NCI-H1092 treated with DMSO at 0.1 percent for 48 hours (cell line): ENCODE measurements at places on chromosomes 3 and 15.

DNA sequence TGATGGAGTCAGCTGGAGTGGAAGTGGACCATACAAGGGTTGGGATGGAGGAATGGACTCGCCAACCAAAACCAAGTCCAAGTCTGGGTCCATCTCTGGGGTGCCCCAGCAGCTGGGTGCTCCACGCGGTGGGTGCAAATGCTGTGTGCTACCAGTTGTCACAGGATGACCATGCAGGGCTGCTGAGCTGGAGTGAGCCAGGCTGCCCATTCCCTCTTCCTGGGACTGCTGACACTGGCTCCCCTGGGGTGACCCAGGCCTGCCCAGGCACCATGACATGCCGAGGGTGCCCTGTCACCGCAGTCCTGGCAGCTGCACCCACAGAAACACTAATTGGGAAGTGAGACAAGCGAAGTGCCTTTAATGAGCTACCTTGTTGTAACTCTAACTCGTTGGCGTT, 140.2 kb downstream of the TPRA1 start:
- DNase-seq, result no peak

- DNase-seq, result no peak
Observed at GRCh38 chr3:111967068-111967467, 11.8 kb upstream of the ABHD10 start.

DNA sequence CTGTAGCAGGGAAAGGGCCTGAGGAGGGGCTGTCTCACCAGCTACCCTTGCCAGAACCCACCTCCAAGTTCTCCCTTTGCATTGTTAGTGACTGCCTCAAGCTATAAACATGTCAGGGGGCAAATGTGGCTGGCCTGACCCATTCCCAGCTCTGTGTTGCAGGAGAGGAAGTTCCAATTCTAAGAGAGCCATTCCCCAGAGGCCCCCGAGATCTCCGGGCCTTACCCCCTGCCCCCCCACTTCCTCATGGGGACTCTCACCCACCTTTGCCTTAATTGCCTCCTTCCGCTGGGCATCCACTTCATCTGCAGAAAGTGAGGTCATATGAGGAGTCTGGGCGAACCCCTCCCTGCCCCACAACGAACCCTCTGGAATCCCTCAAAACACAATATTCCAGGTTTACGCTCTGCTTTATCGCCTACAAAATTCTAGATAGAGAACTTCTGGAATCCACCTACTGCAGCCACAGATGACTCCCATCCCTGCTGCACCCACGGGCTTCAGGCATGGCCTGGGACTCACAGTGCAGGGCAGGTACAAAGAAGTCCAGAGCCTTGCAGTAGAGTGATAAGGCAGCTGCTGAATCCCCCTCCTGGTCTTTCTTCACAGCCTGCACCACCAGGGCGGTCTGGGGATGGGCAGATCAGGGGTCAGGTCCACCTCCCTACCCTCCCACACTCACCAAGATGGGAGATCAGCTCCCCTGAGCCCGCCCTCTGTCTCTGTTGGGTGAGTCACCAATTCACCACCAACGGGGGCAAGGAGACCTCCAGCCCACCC, 4.0 kb downstream of the ULK3 start:
- DNase-seq, result no peak

GRCh38 chr3:179958759-179959158, 78.0 kb downstream of the PEX5L start:
- no peak for DNase-seq

DNA sequence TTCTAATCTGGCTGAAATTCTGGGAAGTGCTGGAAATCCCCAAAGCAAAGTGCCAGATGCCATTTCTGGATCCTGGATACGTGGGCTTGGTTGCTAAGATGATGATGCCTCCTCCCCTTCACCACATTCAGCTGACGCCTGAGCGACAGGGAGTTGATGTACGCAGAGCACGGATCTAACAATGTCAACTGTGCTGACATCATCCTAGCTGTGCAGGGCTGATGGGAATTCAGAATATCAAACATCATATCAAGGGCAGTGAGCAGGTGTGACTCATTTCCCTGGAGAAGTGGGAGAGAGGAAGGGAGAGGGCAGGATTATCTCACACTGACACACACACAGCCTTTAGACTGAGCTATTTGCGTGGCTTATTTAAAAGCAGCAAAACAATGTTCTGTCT, 92.6 kb upstream of the ZBTB20 start:
- DNase-seq, result peak; percentile 80

DNA sequence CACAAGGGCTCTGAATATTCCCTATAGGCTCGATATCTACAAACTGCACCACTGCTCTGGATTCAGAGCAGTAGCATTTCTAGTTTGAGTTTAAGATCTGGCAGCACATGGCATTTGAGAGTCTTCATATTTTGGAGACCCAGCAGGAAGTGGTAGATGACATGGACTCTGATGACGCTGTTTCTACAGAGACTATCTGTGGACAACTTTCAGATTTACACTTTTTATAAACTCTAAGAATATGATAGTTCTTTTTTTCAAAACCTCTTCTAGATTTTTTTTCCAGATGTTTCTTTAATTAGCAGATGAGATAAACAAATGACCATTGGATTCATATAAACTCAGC, 35.8 kb downstream of the ARMC8 start:
- no peak for DNase-seq

GRCh38 chr15:22845289-22845900, 6.9 kb downstream of the NIPA2 start:
- no peak for DNase-seq

- DNase-seq, result no peak
Observed at GRCh38 chr3:27615555-27615954, 106.6 kb downstream of the EOMES start.

DNA sequence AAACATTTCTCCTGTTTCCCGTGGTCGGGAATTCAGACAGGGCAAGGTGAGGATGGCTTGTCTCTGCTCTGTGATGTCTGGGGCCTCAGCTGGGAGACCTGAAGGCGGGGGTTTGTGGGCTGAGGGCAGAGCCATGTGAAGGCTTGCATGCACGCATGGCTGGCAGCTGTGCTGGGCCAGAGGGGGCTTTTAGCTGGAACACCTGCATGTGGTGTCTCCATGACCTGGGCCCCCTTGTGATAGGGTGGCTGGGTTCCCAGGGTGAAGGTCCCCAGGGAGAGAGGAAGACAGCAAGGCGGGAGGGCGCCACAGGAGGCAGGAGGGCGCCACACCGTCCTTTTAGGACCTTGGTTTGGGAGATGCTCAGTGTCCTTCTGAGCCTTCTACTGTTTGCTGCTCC, 101.6 kb upstream of the PRR23E start:
- DNase-seq, result no peak

DNA sequence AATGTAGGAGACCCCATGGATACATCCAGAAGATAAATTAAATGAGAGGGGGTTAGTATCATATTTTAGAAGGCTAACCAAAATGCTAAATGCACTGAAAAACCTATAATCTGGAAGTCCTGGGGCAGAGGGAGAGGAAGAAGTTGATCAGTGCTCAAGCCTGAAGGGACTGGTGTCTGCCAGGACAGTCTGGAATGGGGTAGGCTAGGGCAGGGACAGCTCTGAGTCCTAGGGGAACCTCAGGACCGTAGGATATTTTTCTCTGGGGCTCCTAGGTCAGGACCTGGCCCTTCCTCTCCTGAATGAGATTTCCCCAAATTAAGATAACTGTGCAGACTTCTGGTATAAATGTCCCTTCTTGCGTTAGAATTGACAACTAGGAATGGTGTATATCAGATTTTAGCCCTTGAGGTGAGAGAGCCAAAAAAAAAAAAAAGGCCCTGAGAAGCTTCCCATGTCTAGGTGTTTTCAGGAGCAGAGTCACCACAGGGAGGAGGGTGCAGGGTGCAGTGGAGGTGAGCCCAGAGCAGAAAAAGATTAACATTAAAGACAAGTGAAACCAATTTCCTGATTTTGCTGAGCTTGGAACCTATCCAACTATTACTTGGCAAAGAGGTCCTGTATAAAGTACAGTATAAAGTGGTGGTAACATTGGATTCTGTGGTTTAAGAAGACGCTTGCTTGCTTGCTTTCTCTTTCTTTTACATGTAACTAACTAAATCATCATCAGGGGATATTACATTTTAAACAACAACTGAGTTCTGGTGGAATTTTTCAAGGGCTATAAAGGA, 63.5 kb downstream of the HACD2 start:
- no peak for DNase-seq

- no peak for DNase-seq
Observed at GRCh38 chr3:100556673-100557310, 52.6 kb upstream of the ADGRG7 start.

- no peak for DNase-seq
Observed at GRCh38 chr3:63364910-63365309, 86.8 kb downstream of the SYNPR start.

DNA sequence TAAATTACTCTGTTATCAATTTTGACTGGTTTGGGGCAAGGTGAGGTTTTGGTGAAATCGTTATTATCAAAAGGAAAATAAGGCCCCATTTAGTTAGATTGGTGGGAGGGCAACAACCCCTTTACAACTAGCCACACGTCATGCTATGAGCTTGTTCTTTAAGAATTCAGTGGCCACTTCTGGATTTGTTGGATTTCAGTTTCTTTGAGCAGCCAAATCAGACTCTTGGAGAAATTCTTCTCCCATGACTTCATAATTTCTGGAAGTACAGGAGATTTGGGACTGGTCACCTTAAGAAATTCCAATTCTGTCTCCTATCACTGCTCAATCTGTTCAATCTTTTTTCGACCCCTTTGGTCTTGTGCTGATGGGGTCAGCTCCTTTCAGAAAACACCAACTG, 14.8 kb upstream of the WNT5A start:
- DNase-seq, result no peak

- DNase-seq, result no peak
Observed at GRCh38 chr3:8903191-8903590, 60.1 kb downstream of the RAD18 start.

- DNase-seq, result no peak
Observed at GRCh38 chr15:62472616-62473299, 307.7 kb upstream of the C2CD4B start.

DNA sequence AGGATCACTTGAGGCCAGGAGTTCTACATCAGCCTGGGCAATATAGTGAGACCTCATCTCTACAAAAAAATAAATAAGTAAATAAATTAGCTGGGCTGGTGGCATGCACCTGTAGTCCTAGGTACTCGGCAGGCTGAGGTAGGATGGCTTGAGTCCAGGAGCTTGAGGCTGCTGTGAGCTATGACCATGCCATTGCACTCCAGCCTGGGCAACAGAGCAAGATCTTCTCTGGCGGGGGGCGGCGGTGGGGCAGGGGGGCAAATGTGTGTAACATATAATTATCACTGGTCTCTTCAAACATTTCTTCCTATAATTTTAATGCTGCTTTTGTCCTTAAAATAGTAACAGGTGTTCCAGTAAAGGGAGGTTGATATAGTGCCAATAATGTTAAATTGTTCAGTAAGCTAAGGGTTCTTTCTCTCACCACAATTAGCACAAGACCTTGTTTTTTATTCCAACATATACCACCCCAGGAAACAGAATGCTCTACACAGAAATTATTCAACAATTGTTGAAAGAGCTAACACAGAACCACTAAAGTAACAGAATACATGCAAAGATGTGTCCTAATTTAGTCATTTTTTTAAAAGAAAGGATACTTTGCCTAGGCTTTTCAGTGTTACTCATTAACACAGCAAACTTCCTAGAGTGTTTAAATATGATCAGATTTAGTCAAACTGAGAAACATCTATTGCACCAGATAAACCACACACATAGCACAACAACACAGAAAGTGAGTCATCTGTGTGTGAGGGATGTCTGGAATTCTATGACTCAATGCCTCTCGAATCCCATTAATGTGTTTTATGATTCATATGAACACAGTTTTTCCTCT, 29.1 kb downstream of the ANKRD28 start:
- DNase-seq, result no peak

DNA sequence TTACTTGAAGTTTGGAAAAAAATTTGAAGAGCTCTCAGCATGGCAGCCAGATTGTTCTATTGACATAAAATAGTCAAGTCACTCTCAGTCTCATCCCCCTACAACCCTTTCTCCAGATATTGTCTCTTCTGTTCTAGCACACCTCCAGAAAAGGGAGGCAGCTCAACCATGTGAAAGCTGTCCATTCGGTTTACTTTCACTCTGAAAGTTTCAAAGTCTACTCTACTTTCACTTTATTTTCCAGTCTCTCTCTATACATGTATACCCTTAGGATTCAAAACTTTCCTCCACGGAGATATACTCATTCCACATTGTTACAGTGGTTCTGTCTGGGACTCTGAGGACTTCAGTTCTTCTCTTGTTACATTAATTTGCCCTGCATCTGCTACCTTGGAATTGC, 111.0 kb upstream of the STAC start:
- DNase-seq, result no peak

DNA sequence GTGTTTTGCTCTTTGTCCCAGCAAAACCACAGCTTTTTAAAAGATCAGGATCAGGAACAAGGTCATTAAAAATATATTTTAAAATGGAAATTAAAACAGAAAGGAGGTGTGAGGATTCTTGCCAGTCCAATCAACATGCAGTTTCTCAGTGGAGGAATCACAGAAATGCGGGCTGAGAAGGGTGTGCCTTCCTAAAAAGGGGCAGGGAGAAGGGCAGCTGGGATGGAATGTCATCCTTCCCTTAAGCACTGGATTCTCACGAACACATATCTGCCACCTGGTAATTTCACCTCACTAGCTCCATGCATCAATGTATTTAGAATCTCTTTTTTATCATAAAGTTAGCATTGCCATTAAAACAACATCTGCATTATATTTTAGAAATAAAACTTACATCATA, 21.4 kb downstream of the ABI3BP start:
- no peak for DNase-seq

DNA sequence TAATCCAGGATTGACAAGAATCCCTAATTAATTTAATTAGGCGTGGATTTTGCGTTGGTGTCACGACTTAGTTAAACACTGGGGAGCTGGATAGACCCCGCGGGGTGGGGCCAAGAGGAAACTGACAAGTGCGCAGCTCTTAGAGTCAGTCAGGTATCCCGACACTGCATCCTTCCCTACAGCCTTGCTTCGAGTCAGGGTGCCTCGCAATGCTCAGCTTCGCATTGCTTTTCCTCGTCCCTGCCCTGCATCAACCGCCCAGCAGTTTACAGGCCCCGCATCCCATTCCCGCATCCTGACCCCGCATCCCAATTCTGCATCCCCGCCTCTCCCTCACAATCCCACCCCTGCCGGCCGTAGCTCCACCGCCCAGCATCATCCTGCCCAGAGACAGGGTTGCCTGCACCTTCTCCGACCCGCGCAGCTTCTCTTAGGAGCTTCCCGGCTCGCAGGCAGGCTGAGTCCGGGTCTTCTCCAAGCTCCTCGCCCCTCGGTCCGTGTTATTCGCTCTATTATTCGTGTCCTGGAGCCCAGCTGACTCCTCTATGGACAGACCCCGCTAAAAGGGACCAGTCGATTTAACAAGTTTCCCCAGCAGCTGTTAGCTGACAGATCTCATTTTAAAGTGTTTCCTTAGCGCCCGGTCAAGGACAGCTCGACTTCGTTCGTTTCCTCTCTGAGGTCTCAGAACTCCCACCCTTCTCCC, 699 bp upstream of the SHOX2 start:
- DNase-seq, result peak; percentile 14

- DNase-seq, result no peak
Observed at GRCh38 chr3:126313580-126314304, 43.5 kb downstream of the KLF15 start.

- no peak for DNase-seq
Observed at GRCh38 chr3:72282918-72283317, 498.0 kb upstream of the PROK2 start.

GRCh38 chr15:80849308-80849707, 70.1 kb downstream of the CEMIP start:
- no peak for DNase-seq

GRCh38 chr3:171417813-171418212, 42.4 kb downstream of the TNIK start:
- DNase-seq, result no peak
